OCI-M1 (cell line): ENCODE measurements at places on chromosomes 6 and 20.

DNA sequence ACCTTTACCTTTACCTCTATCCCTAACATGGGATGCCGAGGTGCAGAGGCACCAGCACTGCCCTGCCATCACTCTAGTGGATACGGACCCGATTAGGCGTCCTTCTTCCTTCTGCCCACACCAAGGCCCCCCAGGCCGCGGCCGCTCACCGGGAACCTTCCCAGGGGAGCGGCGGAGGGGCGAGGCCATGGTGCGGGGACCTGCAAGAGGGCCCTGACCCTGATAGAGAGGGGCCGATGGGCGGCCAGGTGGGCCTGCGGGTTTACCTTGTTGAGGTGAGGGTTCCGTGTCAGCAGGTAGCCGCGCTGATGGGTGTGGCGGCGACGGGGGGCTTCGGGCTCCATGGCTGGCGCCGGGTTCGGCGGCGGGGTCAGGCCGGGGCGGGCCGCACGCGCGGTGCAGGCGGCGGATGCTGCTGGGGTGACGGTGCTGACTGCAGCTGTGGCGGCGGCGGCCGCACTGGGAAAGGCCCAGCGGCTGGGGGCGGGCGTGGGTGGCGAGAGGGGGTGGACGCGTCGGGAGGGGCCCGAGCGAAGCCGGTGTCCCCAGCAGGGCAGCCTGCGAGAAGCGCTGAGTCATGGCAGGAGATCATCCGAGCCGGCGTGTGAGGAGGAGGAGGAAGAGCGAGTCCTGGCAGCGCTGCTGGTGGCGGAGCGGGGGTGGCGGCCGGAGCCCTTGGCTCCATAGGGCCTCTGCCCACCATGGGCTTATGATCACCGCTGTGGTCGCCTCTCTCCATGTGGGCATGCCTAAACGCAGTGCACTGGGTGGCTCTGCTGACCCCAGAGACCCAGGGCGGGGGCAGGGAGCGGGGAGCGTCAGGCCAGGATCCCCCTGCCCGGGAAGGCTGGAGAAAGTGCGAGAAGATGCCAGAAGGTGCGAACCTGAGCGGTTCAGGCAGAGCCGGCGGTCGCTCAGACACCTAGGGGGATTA is at the start of gene ME1:
Gene ME1 (minus strand): TSS at position 441 of the 934 bp plus-strand sequence. CDS start 97 bp downstream, at position 344.
- no peak for DNase-seq

- no peak for DNase-seq
Observed at GRCh38 chr20:20022498-20022897, 5.3 kb downstream of the NAA20 start.

- DNase-seq = peak; percentile 11
Observed at GRCh38 chr20:20446001-20446400, 78.1 kb downstream of the INSM1 start.

- no peak for DNase-seq
Observed at GRCh38 chr6:21295506-21296240, 297.9 kb upstream of the SOX4 start.

GRCh38 chr6:100161782-100162365 is 167.9 kb upstream of the MCHR2 start:
- no peak for DNase-seq

DNA sequence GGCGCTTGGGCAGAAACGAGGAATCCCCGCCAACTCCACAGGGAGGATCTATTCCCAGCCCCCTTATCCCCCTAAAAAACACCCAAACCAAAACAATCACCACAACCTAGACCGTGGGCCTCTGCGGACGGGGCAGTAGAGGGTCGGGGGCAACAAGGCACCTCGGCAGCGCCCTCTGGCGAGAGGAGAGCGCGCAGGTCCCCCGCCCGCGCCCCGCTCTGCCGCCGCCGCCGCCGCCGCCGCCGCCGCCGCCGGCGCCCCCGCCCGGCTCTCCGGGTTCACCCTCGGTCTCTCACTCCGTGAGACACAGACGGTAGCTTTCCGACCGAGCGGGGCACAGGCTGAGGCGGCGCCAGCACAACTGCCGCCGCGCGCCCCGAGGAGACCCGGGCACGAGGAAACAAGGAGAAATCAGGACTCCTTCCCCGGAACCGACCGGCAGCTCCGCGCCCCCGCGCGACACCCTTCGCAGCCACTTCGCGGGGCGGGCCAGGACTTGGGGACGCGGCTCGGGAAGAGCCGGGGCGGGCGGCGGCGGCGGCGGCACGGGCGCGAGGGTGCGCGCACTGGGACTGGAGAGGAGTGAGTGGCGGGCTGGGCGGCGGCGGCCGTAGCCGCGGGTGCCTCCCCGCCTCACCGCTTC is at the start of gene SLC35F1:
Gene SLC35F1 (plus strand): TSS at position 307 of the 643 bp plus-strand sequence.
- no peak for DNase-seq
